ENCODE measurements at places on chromosomes 12 and 14. TPM values are rescaled to one million over a fixed set of nuclear protein-coding genes. Genes with fewer than 3 reads are reported as not detected.

DNA sequence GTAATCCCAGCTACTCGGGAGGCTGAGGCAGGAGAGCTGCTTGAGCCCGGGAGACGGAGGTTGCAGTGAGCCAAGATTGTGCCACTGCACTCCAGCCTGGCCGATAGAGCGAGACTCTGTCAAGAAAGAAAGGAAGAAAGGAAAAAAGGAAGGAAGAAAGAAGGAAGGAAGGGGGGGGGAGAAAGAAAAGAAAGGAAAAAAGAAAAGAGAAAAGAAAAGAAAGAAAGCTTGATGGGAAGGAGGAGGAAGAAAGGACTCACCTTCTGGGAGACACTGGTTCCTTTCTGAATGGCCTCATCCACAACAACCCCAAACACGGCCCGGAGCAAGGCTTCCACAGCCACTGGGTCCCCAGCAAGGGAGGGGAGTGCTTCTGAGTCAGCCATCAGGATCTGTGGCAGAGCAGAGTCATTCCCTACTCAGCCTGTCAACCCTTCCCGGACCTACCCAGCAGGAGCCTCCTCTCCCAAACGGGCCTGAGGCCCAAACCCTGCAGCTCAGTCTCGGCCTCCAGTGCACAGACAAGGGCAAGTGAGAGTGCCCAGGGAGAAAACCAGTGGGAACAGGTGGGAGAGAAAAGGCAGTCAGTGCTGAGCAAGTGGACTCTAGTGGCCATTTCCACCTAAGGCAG, 7.3 kb upstream of the ZNF740 start:
- peak; percentile 53 for DNase-seq

TAS2R10 gene
- total RNA-seq, result 0.88 TPM

DNA sequence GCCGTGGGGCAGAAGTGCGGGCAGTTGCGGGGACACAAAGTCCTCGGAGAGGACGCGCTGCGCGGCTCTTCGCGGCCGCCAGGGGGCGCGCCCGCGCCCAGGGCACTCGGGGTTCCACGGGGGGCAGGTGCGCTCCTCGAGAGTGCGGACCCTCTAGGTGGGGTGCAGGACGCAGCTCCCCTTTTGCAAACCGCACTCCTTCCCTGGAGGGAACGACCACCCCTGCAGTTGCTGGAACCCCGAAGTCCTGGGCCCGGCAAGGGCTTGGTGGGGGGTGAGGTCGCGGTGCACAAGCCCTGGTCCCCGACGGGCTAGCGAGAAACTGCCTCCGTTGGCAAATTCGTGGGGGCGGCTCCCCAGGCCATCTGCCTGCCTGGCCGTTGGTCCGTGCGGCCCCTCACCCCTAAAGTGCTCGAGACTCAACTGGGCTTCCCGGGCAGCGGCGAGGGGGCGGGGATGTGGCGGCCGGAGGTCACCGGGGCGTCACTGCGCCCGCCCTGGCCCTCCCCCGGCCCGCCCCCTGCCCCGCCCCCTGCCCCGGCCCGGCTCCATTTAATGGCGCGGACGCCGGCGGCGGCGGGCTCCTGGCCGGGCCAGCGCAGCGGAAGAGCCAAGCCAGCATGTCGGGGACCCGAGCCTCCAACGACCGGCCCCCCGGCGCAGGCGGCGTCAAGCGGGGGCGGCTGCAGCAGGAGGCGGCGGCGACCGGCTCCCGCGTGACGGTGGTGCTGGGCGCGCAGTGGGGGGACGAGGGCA, at the start of gene ADSS1:
TSS of gene ADSS1 (plus strand) at position 579 of the 756 bp plus-strand sequence. CDS start at position 621, 42 bp downstream.
- peak; percentile 92 for DNase-seq

UNC79 gene
- 6.2 TPM for total RNA-seq

DNA sequence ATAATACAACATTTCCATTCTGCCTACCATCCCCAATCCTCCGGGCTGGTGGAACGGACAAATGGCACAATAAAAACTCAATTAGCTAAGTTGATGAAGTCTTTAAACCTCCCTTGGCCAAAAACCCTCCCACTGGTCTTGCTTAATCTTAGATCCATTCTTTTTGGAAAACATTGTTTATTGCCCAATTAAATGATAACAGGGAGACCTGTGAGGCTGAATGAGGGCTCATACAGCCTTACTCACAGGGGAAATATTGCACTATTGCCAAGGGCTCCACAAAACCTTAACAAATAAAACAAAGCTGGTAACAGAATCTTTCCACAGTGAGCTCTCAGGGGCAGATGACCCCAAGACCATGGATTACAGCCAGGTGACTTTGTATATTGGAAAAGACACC, 7.8 kb upstream of the PSMC1 start:
- no peak for DNase-seq

DNA sequence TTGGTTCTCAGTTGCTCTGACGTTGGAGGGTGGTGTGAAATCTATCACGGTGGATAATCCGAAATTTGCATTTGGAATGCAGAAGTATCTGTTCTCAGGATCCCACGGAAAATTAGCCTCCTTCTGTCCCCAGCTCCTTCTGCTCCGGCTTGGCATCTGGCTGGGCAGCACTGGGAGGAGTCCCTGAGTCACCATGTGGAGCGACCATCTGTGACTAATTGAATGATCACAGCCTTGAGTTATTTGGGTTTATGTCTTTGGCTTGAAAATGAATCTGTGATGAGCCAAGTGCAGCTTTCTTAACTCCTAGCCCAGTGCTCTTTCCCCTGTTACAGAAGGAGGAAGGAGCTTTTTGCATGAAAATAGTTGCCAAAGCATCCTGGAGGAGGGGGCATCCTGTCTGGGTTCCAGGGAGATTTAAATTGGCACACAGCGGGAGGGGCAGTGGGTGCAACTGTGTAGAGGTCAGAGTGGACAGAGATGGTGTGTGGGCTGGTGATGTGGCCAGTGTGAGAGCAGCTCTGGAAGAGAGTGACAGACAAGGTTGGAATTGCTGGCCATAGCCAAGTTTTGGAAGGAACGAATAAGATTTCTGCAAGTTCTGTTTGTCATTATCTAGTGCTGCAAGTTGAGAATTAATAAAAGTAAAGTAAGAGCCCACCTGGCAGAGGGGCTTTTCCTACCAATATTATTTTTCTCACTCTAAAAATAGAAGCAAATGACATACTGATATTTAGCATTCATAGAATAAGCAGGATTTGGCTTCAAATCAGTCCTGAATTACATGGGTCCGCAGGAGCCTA, 74.4 kb downstream of the SLC24A4 start:
- no peak for DNase-seq

- no peak for DNase-seq
Observed at GRCh38 chr12:87793131-87793530, 236.1 kb downstream of the C12orf50 start.

- no peak for DNase-seq
Observed at GRCh38 chr12:85803231-85803630, 33.0 kb downstream of the RASSF9 start.

DNA sequence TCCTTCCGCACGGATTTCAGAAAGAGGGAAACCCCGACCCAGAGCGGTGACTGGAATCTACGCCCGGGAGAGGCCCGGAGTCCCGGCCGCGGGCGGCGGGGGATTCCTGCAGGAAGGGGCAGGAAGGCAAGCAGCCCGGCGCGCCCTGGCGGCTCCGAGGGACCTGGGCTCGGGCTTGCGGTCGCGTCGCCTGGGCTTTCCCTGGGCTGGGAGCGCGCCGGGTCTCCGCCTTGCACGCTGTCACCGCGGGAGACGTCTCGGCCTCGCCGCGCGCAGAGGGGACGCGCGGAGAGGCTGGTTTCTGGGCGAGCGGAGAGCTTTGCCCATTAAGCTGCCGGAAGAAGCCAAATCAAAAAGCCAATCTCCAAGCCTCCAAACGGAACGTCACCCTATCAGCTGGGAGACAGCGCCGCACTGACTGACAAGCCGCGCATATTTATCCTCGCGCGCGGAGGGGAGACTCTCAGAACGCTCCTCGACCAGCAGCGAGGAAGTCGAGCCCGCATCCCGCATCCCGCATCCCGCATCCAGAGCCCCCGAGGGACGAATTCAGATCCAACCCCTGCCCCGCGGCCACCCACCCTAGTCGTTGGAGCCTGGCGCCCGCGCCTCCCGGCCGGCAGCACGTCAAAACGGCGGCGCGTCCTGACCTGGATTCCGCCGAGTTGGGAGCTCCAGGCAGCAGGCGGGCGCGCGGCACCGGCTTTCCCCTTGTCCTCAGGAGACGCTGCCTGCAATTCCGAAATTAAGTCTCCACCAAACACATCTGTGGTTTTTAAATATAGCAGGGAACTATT, at the start of gene SLC8A3:
TSS of gene SLC8A3 (minus strand) at position 293 of the 797 bp plus-strand sequence. CDS start 20,529 bp downstream, outside the sequence.
- peak; percentile 85 for DNase-seq

C1QL4 gene
- 0.38 TPM for total RNA-seq

GRCh38 chr12:117468016-117468415, 106.6 kb upstream of the NOS1 start:
- DNase-seq, result no peak

DNA sequence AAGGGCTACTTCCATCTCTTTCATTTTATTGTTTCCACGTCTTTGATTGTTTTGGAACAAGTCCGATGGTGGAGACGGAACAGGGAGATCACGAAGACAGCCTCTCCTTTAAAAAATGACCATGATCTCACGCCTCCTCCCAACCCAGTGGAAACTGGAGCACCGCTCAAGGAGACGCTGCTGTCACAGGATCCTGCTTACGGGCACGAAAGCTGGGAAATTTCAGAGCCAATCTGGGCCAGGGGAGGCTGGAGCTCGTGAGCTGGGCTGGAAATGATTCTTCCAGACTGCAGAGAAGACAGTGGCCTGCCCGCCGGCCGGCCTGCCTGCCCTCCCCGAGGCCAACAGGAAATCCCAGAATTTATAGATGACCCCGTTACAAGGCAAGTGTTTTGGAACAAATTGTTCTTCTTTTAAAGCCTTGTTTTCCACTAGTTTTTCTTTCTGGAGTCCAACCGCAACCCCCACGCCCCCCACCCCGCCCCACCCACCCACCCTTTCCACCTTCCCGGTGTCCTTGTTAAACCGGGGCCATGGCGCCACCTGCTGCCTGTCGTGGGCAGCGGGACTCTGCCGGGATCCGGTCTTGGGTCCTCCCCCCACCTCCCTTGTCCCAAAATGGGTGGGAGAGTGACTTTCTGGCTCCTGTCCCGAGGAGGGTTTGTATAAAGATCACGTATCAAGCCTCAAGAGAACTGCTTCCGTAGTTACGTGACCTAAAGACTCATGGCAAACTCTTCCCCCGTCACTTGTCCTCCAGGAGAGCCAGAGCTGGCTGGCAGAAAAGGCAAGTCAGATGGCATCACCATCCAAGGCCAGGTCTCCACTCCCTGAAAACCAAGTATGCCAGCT, 40.3 kb downstream of the MAP1LC3B2 start:
- peak; percentile 96 for DNase-seq

PTGDR gene
- not detected for total RNA-seq

DNA sequence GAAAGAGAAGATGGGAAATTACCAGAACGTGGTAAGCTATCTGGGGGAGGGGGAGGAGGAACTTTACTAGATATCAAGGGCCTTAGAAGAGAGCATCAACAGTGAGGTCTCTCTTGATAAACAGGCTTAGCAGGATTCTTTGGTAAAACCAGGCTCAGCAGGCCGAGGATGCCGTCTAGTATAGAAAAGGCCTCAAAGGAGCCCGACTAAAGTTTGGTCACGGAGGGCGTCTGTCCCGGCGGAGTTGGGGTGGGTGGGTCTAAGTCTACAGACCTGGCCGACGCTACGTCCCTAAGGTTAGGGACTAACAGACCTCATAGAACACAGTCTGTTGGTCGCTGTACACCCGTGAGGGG, 538 bp upstream of the TIGAR start:
- DNase-seq, result no peak

KRT83 gene
- total RNA-seq, result not detected
